ENCODE measurements at places on chromosomes 2 and 18.

- H3K27me3 ChIP-seq, result no peaks in the 10 kb centered on the region
- H3K4me1 ChIP-seq, result no peaks in the 10 kb centered on the region
- no peaks in the 10 kb centered on the region for H3K36me3 ChIP-seq
- no peak overlapping the region for H3K27ac ChIP-seq
- H3K4me3 ChIP-seq, result no peak overlapping the region
- ATAC-seq, result peak; percentile 18
Observed at GRCh38 chr2:168607992-168608391, 151.9 kb downstream of the CERS6 start.

DNA sequence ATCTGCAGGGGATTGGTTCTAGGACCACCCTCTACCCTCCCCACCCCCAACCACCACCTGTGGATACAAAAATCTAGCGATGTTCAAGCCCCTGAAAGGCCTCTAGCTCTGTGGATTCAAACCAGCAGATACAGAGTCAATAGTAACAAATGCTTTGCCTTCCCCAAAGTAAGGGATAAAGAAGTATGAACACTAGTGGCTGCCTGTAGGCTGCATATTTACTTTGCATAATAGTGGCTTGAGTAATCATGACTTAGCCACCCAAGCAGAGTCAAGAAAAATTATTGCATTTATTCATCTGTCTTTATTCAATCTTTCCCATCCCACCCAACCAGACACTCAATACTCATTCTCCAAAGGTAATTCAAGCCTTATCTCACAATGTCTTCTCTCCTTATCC lies 43.8 kb downstream of the SOCS6 start:
- peaks cover 5% of the 10 kb centered on the region for H3K27me3 ChIP-seq
- H3K4me3 ChIP-seq, result no peak overlapping the region
- no peaks in the 10 kb centered on the region for H3K36me3 ChIP-seq
- ATAC-seq, result no peak
- no peak overlapping the region for H3K27ac ChIP-seq

- ATAC-seq, result no peak
- no peak overlapping the region for H3K4me3 ChIP-seq
- H3K4me1 ChIP-seq, result peaks cover 5% of the 10 kb centered on the region
- H3K27ac ChIP-seq, result no peak overlapping the region
Observed at GRCh38 chr18:62852851-62853250, 137.5 kb downstream of the PHLPP1 start.

DNA sequence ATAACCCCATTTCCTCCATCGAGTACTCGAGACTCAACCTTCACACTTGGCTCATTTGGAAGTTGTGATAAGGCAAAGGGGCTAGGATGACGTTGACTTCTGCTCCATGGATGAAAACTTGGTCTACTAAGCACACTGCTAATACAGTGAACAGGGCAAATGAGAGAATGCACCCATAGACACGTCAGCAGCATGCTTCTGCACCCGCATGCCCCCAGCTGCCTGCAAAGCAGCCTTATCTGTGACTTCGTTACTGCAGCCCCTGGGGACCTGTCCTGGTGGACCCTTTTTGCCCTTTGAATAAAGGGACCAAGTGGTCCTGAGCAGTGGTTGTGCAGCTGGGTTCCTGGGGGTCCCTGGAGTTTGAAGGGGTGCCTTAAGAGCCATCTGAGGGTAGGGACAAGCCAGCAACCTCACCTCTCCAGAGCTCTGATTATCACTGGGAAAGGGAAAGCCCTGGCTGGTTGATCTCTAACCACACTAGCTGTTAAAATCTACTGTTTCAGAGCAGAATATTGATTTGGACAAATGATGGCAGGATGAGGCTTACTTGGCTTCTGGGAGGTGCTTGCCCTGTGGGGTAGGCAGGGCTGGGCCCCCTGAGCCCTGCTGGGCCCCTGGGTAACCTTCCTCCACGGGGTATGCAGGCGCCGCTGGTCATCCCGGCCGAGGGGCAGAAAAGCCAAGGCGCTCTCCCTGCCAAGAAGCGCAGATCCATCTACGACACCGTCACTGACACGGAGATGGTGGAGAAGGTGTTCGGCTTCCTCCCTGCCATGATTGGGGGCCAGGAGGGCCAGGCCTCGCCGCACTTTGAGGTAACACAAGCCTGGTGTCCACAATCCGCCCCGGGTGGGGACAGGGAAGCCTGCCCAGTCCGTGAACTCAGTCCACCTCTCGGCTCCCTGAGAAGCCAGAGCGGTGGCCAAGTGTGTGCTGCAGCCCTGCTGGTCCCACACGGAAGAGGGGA lies 37.6 kb upstream of the GPR17 start:
- no peak overlapping the region for H3K4me3 ChIP-seq
- H3K27ac ChIP-seq, result no peak overlapping the region
- H3K36me3 ChIP-seq, result no peaks in the 10 kb centered on the region
- H3K4me1 ChIP-seq, result peaks cover 5% of the 10 kb centered on the region

DNA sequence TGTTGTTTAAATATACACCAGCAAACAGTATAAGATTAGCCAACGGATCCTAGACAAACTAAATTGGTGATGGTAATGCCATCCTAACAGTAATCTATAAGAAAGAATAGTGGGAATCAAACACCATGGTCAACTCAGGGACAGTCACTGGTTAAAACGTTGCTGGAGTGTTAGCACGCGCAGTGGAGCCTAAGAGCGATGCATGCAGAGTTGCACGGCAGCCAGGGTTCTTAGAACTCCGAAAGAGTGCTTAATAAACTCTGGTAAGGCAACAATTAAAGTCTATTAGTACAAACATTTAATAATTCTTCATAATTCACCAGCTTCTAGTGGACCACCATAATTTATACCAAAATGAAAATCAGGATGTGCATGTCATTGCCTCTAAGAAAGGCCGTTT lies 22.2 kb downstream of the LANCL1 start:
- H3K4me1 ChIP-seq, result peaks cover 20% of the 10 kb centered on the region
- no peak overlapping the region for H3K27ac ChIP-seq
- H3K36me3 ChIP-seq, result peaks cover 89% of the 10 kb centered on the region

DNA sequence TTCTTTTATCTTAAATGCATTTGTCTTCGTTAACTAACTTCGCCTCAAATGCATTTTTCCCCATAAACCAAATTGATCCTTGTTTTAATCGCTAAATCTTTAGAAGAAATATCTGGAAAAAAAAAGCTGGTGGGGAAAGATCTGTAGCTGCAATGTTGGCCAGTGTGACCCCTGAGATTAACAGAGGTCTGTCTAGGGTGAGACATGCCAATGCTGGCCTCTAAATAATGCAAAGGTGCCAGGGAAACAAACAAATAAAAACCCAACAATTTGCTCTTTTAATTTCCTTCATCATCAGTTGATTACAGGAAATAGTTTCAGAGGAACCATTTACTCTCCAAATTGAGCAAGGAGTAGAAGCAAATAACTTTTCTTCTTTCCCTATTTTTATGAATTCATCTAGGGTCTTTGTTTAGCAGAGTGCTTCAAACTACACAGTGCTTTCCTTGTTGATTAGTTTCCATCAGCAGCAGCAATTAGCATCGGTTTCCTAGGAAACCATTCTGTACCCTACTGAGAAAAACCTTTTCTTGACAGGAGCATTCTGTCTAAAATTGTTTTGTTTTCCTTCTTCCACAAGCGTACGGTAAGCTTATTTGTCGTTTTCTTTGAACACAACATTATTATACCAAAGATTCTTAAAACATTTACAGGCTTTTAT lies 100.5 kb upstream of the UNC80 start:
- H3K36me3 ChIP-seq, result no peaks in the 10 kb centered on the region
- H3K27me3 ChIP-seq, result no peaks in the 10 kb centered on the region
- H3K27ac ChIP-seq, result no peak overlapping the region
- no peak for ATAC-seq
- no peaks in the 10 kb centered on the region for H3K4me1 ChIP-seq

GRCh38 chr2:238305092-238305862 lies 15.0 kb upstream of the TRAF3IP1 start:
- ATAC-seq, result no peak
- H3K4me3 ChIP-seq, result no peak overlapping the region
- no peaks in the 10 kb centered on the region for H3K4me1 ChIP-seq
- H3K36me3 ChIP-seq, result no peaks in the 10 kb centered on the region
- H3K27me3 ChIP-seq, result no peaks in the 10 kb centered on the region

DNA sequence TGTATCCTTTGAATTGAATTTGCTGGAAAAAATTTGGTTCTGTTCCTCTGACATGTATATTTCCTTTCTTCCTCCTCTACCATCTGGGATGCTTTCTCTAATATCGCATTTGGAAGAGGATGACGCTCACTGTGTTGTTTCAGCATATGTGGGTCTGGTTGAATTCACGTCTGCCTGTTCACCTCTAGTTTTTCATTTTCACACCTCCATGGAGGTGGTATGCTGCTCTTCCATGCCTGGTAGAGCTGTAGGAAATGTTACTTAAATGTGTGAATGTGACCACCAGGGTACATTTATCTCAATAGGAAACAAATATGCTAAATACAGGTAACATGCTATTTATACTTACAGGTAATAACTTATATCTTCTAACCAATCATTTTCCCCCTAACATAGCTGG lies 44.5 kb downstream of the TSHZ1 start:
- no peak for ATAC-seq
- H3K4me3 ChIP-seq, result no peak overlapping the region
- peaks cover 5% of the 10 kb centered on the region for H3K4me1 ChIP-seq
- no peak overlapping the region for H3K27ac ChIP-seq

GRCh38 chr2:64652231-64653108 lies 1.2 kb downstream of the SERTAD2 start:
- H3K27me3 ChIP-seq, result no peaks in the 10 kb centered on the region
- peak overlapping the region; percentile 84 for H3K4me3 ChIP-seq
- peaks cover 23% of the 10 kb centered on the region for H3K4me1 ChIP-seq
- no peaks in the 10 kb centered on the region for H3K36me3 ChIP-seq
- peak; percentile 67 for ATAC-seq

DNA sequence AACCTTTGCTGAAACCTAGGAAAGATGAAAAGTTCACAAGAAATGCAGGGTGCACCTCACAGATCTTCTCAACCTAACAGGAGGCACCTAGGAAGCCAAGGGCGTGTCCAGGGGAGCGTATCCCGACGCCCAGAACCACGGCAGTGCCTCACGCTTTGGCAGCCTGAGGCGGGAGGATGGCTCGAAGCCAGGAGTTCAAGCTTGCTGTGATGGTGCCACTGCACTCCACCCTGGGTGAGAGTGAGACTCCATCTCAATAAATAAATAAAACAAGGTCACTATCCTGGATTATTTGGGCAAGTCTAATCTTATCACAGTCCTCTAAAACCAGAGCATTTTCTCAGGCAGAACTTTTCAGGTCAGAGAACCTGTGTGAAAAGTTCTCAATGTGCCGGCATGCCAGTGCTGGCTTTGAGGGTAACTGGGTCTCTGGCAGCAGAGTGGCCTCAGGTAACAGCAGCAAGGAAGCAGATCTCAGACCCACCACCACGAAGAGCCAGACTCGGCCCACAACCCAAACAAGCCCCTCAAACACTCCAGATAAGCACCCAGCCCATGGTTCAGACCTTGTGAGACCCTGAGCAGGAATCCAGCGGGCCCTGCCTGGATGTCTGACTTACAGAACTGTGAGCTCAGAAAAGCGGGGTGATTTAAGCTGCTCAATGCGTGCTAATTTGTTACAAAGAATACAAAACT lies 11.7 kb downstream of the HSBP1L1 start:
- H3K27ac ChIP-seq, result no peak overlapping the region
- no peaks in the 10 kb centered on the region for H3K27me3 ChIP-seq
- H3K4me1 ChIP-seq, result peaks cover 15% of the 10 kb centered on the region
- peaks cover 95% of the 10 kb centered on the region for H3K36me3 ChIP-seq
- no peak overlapping the region for H3K4me3 ChIP-seq

DNA sequence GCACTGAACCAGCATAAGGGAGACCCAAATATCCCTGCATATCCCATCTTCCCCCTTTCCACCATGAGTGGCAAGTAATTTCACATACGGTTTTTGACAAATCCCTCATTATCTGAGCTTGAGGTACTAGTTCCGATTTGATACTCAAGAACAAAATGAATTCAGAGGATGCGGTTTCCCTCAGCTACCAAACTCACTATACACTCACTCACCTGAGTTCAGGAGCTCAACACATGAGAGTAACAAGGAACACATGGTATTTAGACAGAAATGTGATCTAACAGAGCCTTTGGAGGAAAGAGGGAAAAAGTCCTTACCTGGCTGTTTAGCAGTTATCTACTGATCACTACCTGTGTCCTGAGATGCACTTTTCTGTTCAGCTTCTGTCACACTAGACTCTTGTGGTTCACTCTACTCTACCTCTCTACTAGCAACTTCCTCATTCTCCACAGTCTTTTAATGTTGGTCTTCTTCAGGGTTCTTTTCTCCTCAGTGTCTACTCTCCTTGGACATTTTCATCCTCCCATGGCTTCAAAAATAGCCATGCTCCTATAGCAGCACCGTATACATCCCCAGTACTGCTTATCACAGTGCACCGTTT lies 25.1 kb downstream of the ASXL2 start:
- H3K4me1 ChIP-seq, result peaks cover 35% of the 10 kb centered on the region
- peak overlapping the region; percentile 87 for H3K27ac ChIP-seq
- H3K27me3 ChIP-seq, result no peaks in the 10 kb centered on the region

DNA sequence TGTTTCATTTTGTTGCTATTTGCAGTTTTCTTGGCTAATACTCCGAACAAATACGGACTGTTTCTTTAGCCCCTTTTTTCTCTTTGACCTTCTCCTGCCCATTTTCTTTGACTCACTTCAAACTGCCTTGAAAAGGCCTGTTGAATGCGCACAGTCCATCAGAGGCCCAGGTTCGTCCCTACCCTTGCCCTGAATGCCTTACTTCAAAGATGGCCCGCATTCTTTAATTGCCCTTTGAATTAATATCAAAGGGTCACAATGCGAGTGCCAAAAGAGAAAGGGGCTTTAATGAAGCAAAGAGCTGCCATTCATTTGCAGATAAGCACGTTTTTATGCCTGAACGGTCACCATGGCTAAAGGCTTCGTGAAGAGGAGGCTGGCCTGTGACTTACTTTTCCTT lies 29.7 kb downstream of the PAX3 start:
- no peak for ATAC-seq
- H3K27me3 ChIP-seq, result peaks cover 19% of the 10 kb centered on the region
- H3K4me3 ChIP-seq, result no peak overlapping the region
- H3K36me3 ChIP-seq, result no peaks in the 10 kb centered on the region

- no peaks in the 10 kb centered on the region for H3K4me1 ChIP-seq
- ATAC-seq, result no peak
- no peak overlapping the region for H3K4me3 ChIP-seq
- peaks cover 33% of the 10 kb centered on the region for H3K27me3 ChIP-seq
- no peaks in the 10 kb centered on the region for H3K36me3 ChIP-seq
- no peak overlapping the region for H3K27ac ChIP-seq
Observed at GRCh38 chr2:101140237-101140636, 10.9 kb downstream of the TBC1D8 start.

DNA sequence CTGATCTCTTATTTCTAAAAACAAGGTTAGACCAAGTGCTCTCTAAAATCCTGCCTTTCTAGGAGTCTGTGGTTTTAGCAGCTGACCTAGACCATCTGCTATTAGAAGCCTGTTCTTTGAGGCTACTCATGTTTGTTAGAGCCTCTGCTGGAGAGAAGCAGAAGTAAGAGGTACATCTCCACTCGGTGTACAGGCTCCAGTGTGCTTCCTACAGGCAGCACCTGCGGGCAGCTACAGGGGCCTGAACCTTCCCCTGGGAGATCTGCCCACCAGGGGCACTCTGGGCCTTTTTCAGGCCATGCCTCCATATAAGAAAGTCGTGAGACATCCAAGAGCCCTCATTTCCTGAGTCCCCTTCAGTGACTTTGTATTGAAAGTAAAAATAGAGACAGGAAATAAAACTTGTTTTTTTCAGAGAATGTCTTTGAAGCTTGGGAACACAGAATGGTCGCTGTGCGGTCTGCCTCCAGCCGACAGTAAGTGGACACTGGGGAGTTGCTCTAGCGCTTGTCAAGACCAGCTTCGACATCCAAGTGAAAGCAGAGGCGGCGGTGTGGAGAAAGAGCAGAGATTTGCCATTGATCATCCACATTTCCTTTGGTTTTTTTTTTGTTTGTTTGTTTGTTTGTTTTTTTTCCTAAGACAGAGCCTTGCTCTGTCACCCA lies 31.7 kb downstream of the ONECUT2 start:
- H3K27ac ChIP-seq, result no peak overlapping the region
- H3K27me3 ChIP-seq, result peaks cover 21% of the 10 kb centered on the region
- no peaks in the 10 kb centered on the region for H3K36me3 ChIP-seq
- ATAC-seq, result no peak

All from activated T-helper 17 cell treated with anti-CD3 and anti-CD28 coated beads, Interleukin-2, amount 50 U/mL, for 72 hours (primary cell).